Lung microvascular endothelial cell (primary cell): ENCODE measurements at places on chromosomes 5 and 9.

- peak; percentile 32 for DNase-seq
Observed at GRCh38 chr5:177128551-177128981, 5.0 kb upstream of the NSD1 start.

GRCh38 chr5:170745481-170746071 lies 37.9 kb upstream of the GABRP start:
- DNase-seq: peak; percentile 37

- DNase-seq: no peak
Observed at GRCh38 chr9:108786322-108786721, 69.5 kb downstream of the ACTL7B start.

DNA sequence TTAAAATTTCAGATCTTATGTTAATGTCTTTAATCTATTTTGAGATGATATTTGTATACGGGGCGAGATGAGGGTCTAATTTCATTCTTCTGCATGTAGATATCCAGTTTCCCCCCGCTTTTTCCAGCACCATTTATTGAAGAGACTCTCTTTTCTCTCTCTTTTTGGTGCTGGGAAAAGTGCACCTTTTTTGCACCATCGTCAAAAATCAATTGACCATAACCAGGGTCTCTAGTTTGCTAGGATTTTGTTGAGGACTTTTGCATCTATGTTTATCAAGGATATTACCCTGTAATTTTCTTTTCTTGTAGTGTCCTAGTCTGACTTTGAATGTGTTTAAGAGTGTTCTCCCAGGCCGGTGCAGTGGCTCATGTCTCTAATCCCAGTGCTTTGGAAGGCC lies 93.3 kb downstream of the STX17 start:
- no peak for DNase-seq

DNA sequence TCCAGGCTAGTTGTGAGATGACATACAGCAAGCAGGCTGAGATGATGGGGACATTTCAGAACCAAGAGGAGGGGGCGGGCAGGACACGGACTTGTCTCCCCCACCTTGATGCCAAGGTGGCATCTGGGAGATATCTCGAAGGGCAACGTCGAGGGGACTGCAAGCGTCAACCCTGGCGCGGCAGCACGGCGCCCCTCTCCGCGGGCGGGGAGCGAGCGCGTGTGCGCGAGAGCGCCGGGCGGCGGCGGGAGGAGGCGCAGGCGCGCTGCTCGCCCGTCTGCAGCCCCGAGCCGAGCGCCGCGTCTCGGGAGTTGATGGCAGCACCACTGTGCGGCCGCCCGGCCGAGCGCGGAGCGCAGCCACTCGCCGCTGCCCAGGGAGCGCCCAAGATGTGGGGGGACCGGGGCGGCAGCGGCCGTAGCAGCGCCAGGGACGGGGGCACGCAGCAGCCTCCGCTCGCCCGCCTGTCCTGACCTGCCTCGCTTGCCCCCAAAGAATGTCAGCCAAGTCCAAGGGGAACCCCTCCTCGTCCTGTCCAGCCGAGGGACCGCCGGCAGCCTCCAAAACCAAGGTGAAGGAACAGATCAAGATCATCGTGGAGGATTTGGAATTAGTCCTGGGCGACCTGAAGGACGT lies at the start of gene PRR16:
TSS of gene PRR16 (plus strand) at position 310 of the 636 bp plus-strand sequence.
- DNase-seq: peak; percentile 69

- DNase-seq: no peak
Observed at GRCh38 chr5:154487541-154487940, 9.5 kb upstream of the HAND1 start.

DNA sequence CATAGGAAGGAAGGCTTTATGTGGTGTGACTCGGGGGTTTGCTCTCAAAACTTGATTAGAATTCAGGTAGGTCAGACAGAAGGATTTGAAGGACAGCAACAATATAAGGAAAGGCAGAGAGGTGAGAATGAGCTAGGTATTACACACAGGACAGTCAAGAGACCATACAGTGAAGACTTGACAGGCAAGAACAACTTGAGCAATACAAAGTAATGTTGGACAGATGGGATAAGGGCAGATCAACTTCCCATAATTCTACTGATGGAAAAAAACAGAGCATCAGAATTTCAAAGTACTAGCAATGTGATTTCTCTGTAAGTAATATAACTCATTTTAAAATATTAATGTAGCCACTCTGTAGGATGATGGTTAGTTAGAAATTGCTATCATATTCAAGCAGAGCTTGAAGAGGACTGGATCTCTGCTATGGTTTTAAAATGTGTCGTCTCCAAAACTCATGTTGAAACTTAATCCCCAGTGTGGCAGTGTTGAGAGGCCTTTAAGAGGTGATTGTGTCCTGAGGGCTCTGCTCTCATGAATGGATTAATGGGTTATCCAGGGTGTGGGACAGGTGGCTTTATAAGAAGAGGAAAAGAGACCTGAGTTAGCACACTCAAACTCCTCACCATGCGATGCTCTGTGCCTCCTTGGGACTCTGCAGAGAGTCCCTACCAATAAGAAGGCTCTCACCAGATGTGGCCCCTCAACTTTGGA lies 22.4 kb upstream of the HOMER1 start:
- DNase-seq: no peak

GRCh38 chr9:126673689-126674364 lies 60.1 kb downstream of the LMX1B start:
- no peak for DNase-seq

GRCh38 chr9:114507726-114508125 lies 2.5 kb upstream of the WHRN start:
- DNase-seq: peak; percentile 47

DNA sequence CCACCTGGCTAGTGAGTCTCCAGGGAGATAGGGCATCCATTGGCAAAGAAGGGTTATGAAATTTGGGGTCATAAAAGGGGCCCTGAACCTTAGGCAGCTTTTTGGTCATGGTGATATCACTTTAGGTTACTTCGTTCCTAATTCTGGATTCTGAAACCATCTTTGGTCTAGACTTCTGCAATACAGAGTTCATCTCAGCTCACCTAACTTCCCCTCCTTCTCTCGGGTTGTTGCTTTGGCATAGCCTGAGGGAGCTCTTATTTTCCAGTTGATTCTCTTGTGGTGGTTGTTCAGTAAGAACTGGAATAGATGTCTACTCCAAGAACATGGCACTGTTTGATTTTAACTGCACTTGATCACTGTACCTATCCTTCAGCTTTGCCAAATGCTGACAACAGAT lies 148.9 kb upstream of the RUSC2 start:
- no peak for DNase-seq

- peak; percentile 48 for DNase-seq
Observed at GRCh38 chr9:107425101-107426025, 64.2 kb downstream of the KLF4 start.

- no peak for DNase-seq
Observed at GRCh38 chr5:77864997-77865396, 88.9 kb upstream of the TBCA start.

DNA sequence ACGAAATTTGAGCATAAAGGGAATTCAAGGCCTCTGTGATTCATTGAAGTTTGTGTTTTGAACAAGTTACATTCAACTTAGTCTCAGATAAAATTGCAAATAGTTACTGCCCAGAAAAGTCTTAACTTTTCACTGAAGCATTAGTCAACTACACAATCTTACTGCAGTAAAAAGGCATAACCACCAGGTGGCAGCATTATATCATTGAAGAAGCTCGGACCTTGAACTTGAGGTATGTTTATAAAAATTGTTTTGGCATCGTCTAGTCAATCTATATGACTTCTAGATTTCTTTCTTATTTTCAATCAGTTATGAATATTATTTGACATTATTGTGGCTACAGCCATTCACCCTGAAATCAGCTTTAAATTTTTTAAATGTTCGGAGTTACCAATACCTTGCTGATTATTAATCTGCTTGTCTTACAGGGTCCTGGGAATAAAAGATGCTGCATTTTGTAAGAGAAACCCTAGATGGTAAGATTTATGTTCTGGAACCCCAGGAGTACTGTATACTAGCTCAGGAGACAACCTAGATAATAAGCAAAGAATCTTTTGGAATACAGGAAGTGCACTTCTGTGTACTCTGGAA lies 83.9 kb upstream of the GRAMD2B start:
- DNase-seq: peak; percentile 79

DNA sequence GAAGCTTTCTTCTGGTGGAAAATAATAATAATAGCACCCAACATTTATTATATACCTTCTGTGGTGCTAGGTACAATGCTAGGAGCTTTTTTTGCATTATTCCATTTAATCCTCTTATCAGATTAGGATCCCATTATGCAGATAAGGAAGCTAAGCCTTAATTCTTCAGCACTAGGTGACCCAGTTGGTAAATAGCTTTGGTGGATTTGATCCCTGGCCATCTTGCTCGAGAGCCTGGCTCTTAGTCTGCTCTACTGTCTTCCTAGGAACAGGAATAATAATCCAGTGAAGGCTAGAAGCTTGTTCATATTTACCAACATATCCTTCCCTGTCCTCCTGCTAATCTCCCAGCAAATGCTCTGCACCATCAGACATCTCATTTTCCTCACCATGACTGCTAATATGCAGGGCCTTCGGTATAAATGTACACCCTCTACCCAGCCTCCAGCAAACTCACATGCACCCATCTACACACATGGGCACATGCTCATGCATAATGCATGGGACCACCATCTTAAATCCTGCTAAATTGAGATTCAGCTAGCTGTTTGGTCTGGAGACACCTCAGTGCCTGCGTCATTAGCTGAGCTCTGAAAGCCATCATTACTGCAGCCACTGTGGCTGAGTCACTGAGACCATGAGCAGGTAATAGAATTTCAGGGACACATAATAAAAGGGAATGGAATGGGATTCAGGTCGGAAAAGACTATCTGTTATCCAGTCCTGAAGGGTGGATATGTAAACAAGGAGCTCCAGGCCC lies 87.5 kb downstream of the TRIM32 start:
- no peak for DNase-seq

DNA sequence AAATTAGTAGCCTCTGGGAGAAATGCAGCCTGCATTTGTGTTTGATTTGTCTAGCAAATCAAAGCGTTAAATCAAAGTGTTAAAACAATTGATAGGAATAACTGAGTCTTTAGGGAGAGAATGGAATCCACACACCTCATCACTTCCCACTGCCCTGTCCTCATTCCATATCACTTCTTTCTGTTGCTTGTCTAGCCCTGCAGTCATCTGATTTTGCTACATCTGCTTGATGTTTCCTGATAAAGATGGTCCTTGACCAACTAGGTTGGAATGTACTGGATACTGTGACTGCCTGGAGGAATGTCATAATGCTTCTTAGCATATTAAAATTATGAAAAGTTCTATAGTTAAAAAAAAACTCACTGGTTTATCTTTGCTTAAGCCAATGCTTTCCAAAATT lies 119.9 kb downstream of the DOCK2 start:
- no peak for DNase-seq

GRCh38 chr5:174690271-174690670 lies 34.1 kb upstream of the MSX2 start:
- no peak for DNase-seq

- no peak for DNase-seq
Observed at GRCh38 chr9:116842658-116843057, 155.6 kb downstream of the TRIM32 start.

GRCh38 chr9:92965061-92965758 lies 17.9 kb downstream of the FGD3 start:
- no peak for DNase-seq

GRCh38 chr5:147437161-147437596 lies 72.7 kb downstream of the DPYSL3 start:
- DNase-seq: no peak

- peak; percentile 34 for DNase-seq
Observed at GRCh38 chr5:53035868-53036381, 46.8 kb downstream of the ITGA2 start.

DNA sequence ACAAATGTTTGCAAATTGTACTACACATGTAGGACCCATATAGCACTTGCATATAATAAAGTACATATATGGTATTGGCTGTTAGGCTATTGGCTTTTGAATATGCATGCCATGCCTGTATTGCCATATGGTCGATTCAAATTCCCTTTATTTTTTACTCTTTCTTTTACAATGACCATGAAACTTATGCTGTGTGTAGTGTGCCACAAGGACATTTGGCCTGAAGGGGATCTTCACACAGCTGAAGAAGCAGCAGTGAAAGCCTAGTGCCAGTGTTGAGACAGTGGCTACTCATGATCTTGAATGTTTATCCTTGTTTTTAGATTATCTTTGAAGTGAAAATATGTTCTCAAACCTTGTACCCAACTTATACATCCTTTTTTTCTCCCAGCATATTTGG lies 20.5 kb downstream of the TGFBR1 start:
- DNase-seq: no peak

DNA sequence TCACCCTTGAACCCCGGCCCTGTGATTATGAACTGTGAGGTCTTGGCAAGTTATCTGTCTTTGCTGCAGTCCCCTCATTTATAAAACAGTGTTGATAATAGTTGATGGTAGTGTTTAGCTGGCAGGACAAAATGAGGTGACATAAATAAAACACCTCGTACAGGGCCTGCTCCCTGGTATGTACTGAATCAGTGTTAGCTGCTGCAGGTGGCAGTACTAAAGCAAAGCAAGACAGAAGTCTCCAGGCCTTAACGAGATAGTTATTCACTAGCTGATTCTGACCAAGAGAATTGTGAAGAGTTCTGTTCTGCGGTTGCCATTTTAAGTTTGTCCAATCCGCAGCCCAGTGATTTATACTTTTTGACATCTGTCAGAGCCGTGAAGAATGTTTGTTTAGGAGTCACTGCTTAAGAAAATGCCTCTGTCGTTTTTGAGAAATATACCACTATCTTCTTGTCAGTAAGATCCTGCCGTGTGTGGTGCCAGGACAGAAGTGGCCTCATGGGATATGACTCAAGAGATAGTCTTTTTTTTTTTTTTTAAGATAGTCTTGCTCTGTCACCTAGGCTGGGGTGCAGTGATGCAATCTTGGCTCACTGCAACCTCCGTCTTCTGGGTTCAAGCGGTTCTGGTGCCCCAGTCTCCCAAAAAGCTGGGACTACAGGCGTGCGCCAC lies 75.9 kb downstream of the KDM4C start:
- DNase-seq: no peak

DNA sequence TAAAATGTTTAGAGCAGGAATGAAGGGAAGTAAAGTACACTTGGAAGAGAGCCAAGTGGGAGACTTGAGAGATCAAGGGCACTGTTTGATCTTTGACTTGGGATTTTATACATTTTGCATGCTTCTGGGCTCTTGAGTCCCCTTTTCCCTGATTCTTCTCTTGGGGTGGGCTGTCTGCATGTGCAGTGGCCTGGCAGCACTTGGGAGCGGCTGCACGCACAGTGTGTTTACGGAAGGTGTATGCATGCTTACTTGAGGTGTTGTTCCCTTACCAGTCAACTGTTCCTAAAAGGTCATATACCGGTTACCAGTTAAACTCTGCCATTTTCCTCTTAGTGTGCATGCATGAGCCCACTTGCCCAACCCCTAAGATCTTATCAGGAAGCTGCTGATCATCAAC lies 377.7 kb downstream of the CYLC2 start:
- DNase-seq: no peak

GRCh38 chr9:94767331-94768072 lies 41.0 kb downstream of the AOPEP start:
- peak; percentile 46 for DNase-seq

GRCh38 chr5:151682240-151682639 lies 4.5 kb downstream of the SPARC start:
- DNase-seq: no peak

GRCh38 chr9:15370466-15371447 lies 51.9 kb upstream of the SNAPC3 start:
- no peak for DNase-seq
